ENCODE measurements at places on chromosomes 7 and 10.

DNA sequence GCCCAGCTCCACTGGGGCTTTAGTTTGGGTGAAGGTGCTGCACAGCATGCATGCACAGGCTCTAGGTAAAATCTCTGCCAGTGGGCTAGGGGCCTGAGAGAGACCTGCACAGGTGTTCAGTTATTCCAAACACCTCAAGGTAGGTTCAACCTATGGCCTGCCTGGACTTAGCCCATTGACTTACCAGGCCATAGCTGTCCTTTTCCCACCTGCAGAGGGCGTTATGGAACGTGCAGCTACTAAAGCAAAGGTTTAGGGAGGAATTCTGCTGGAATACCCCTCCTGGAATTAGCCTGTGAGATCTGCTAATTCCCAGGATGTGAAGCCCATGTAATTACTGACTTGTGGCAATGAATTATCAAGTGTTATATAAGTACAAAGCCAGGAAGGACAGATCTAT lies 3.6 kb downstream of the VWC2 start:
- DNase-seq, result no peak

DNA sequence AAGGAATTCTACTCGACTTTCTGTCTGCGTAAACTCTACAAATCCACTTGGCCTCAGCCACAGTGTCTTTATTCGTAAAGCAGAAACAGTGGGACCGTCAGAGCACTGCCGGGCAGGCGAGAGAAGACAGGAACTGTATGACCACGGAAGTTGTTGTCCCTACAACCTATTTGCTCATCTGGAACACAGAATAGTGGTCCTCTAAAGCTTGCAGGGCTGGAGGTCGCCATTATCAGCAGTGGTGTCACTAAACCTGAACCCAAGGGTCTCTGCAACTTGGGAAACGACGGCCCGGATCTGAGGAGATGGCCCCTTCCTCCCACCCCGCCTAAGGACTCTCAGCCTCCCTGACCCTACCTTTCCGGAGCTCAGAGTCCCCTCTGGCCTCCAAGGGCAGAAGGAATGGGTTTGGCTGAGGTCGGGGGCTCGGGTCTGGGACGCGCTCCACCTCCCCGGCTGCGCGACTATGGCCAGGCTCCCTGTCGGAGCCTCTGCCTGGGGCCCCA lies 442 bp downstream of the STYXL1 start:
- DNase-seq, result peak; percentile 20

- no peak for DNase-seq
Observed at GRCh38 chr10:88209837-88210561, 346.6 kb downstream of the PTEN start.

DNA sequence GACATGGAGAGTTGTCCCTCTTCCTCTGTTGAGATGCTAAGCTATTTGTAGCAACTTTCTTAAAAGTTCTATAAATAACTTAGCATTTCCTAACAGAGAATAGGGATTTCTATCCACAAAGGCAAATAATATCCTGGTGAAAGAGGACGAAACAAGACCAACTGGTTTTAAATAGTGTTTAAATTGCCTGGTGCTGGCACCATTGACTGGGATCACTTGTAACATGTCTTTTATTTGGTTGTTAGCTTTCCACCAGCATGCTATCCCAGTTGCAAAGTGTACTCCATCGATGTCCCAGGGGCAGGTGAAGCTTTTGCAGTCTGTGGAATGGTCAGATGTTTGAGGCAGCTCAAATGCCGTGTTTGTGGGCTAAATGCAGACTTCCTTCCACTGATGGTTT lies 3.7 kb downstream of the SUFU start:
- DNase-seq, result no peak

DNA sequence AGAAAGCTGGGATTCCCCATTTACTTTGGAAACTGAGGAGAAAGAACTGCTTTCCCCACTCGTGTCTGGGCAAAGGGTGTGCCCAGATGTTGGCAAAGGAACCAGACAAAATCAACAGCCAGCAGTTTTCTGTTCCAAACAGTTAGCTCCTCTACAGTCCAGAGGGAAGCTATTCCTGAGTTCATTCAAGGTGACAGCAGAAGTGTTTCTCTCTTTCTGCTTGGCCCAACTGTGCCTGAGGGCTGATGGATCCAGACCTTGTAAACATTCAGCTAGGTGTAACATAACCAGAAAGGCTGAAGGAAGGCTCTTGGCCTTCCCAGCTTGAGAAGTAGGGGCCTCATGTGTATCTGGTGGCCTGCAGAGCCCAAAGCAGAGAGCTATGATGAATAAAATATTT lies 7.0 kb upstream of the ALDH18A1 start:
- no peak for DNase-seq

- no peak for DNase-seq
Observed at GRCh38 chr7:47355684-47356083, 226.2 kb downstream of the TNS3 start.

GRCh38 chr10:61618388-61618961 lies 44.3 kb upstream of the CABCOCO1 start:
- no peak for DNase-seq

DNA sequence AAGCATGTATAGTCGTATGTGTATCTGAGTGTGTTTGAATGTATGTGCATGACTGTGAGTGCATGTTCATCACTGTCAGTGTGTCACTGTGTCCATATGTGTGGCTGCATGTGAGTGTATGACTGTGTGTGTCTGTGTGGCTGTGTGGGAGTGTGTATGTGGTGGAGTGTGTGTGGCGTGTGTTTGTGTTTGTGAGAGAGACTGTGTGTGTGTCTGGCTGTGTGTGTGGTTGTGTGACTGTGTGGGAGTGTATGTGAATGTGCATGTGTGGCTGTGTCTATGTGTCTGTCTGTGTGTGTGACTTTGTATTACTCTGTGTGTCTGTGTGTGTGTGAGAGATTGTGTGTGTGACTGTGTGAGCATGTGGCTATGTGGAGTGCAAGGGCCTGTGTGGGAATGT lies 502.4 kb downstream of the DNAJB6 start:
- DNase-seq, result no peak

DNA sequence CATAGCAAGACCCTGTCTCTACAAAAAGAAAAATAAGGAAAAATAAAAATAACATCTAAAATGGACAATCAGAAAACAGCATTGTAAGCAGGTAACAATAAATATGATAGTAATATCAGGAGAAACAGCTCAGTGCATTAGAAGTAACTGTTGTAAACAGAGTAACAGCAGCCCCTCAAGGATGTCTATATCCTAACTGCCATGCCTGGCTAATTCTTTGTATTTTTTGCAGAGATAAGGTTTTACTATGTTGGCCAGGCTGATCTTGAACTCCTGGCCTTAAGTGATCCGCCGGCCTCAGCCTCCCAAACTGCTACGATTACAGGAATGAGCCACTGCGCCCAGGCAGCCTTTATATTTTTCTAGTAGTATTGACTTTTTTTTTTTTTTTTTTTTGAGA lies 7.5 kb downstream of the SORBS1 start:
- no peak for DNase-seq

DNA sequence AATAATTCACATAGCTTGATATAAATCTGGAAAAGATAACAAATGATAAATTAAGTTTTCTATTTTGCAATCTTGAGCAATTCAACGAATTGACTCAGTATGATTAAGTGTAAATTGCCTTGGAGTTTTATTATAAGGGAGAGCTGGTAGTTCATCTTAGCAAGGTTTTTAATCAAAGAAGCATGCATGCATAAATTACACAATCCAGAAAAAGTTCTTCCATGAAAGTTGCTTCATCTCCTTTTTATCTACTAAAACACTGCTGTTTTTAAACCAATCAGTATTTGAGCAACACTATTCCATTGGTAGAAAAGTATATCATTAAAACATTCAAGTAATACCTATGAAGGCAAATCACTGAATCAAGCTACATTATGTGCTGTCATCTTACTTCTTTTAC lies 47.6 kb downstream of the POT1 start:
- no peak for DNase-seq

- DNase-seq, result no peak
Observed at GRCh38 chr7:113202284-113202683, 83.9 kb upstream of the SMIM30 start.

GRCh38 chr10:102102421-102102820 lies 17.7 kb downstream of the LDB1 start:
- no peak for DNase-seq

- no peak for DNase-seq
Observed at GRCh38 chr7:155999631-156000489, 187.6 kb upstream of the SHH start.

DNA sequence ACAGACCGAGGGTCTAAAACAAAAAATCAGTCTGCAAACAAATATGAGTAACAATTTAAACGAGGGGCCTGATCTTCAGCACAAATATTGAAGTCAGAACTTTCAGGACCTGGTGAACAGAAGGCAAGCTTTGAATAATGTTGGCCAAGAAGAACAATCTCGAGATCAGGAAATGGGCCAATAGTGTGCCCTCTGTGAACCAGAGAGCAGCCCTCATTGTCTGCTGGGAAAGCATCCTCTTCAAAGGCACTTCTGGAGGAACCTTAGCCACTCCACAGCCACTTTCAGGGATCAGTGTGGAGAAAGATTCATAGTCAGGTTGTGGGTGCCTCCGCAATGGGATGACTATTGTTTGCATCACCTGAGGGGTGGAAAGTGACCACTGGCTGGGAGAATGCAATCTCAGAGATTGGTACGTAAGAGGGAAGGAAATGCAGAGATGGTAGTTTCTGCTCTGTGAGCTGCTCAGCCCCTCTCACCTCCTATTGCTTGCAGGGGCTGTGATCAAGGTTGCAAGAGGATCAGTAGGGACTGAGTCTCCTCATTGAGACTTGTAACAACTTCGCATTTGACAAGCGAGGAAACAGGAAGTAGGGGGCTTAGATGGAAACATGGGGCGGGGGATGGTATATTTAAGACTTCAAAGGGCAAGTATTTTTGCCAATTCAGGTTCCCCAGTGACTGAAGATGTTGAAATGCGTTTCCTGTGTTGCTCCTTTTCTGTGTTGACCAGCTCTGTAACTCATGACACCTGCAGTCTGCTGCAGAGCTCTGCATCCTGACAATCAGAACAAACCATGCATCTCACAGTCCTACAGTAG lies 28.4 kb upstream of the IFRD1 start:
- DNase-seq, result peak; percentile 4

DNA sequence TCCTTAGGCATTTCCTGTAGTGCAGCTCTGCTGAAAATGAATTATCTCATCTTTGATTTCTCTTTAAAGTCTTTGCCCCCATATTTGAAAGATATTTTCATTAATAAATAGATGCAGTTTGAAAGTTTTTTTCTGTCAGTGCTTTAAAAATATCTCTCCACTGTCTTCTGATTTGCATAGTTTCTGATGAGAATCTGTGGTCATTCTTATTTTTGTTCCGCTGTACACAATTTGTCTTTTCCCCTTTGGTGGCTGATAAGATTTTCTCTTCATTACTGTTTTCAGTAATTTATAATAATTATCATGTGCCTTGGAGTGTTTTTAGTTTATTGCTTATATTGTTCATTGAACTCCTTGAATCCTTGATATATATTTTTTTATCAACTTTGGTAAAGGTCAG lies 7.0 kb upstream of the GHRHR start:
- DNase-seq, result no peak

DNA sequence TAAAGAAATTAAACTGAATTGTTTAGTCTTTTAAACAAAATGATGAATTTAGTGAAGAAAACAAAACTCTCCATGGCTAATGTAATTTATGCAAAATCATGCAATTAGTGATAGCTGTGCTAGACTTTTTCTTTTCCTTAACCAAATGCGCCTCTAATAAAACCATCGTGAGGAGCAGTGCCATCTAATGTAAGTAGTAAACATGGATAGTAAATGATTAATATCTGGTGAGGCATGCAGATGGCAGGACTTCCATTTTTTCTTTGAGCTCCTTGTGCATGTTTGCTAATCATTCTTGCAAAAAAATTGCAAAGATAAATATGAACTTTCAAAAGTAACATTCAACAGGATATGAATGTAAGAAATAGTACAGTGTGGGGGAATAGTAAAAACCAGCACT lies 2.3 kb downstream of the INSYN2A start:
- DNase-seq, result no peak

GRCh38 chr7:47758546-47758945 lies 176.6 kb upstream of the TNS3 start:
- DNase-seq, result no peak

DNA sequence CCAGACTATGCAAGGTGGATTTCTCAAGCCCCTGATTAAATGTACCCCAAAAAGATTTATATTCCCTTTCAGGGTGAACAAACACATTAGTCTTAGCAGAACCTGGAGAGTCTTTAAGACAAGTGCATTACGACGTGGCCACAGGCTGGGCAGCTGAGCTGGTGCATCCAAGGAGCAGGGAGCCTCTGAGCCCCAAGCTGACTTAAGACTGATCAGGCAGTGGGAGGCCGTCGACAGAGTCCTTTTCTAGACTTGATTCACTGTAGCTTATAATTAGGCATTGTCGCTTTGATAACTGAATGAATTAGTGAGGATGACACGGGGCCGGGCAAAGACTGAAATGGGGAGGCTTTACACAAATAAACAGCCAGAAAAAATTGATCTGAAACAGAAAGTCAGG lies 353.2 kb downstream of the GPAM start:
- no peak for DNase-seq

DNA sequence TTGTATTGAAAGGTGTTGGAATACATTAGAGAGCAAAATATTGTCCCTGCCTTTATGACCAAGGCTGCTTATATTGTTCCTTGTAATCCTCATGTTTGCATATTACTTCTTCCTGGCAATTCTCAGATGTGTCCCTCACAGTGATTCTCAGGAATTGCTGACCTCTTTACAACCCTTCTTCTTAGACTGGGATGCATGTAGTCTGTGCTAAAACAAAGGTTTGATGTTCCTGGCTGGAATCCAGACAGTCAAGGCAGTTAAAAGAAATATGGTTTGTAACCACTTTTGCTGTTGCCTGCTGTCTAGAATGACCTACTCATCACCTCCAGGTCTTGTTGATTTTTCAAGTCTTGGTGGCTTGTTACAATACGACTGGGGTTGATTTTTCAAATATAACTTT lies 367.6 kb downstream of the HGF start:
- no peak for DNase-seq

GRCh38 chr10:132645630-132646442 lies 108.2 kb downstream of the INPP5A start:
- no peak for DNase-seq

GRCh38 chr10:107413971-107414370 lies 249.5 kb upstream of the SORCS1 start:
- no peak for DNase-seq

DNA sequence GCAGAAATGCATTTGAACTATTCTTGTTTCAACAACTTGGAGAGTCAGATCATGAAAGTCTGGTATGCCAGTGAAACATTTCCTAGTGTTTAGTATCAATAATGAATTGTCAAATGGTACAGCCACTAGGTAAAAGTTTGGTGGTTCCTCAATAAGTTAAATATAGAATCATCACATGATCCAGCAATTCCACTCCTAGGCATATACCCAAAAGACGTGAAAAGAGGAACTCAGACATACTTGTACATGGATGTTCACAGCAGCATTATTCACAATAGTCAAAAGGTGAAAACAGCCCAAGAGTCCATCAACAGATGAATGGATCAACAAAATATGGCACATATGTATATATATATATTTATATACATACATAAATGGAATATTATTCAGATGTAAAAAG lies 67.0 kb upstream of the HPS1 start:
- no peak for DNase-seq

- DNase-seq, result no peak
Observed at GRCh38 chr7:2688409-2689342, 674 bp downstream of the AMZ1 start.
